Hematopoietic multipotent progenitor cell treated with erythropoietin and hydrocortisone succinate and interleukin-3 and kit ligand, for 6 days (in vitro differentiated cells): ENCODE measurements at places on chromosomes 7 and 10.
A peak's percentile ranks its signal among the peaks of the same experiment; 100 is the strongest.

GRCh38 chr10:110764793-110765512, 106.8 kb upstream of the PDCD4 start:
- no peak for DNase-seq

GRCh38 chr7:26179422-26179821, 21.1 kb downstream of the HNRNPA2B1 start:
- no peak for DNase-seq

DNA sequence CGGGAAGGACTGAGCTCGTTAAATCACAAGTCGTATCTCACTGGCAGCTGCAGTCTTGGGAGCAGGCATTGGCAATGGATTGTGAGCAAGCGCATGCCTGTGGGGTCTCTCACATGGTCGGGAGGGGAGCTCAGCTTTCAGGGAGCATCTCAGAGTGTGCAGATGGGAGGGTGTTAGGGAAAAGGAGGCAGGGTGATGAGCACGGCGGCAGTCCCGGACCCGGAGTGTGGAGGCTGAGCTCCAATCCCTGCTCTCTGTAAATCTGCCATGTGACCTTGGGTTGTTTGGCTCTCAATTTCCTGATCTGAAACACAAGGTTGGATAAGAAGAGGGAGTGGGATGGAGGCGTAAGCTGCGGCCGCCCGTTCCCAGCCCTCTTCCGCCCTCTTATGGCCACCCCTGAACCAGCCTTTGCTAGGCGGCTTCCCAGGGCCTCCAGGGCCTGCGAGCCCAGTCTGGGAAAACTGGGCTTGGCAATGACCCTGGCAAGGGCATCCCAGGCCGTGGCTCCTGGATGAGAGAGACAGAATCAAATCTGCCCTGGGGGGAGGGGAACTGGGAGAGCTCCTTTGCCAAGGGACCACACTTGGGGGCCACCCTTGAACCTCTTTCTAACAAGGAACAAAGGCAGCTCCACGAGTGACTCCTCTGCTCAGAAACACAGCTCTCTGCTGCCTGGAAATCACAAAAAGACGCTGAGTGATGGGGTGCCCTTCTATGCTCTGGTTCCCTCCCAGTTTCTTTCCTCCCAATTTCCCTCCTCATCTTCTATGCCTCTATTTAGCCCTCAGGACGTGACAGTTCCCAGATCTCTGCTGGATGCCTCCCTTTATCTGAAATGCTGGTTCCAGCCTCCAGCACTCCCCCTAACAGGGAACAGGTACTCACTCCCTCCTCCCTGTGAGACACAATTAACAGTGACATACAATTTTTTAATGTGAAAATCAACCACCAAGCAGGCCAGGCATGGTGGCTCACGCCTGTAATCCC, 41.7 kb upstream of the LOXL4 start:
- peak; percentile 67 for DNase-seq

DNA sequence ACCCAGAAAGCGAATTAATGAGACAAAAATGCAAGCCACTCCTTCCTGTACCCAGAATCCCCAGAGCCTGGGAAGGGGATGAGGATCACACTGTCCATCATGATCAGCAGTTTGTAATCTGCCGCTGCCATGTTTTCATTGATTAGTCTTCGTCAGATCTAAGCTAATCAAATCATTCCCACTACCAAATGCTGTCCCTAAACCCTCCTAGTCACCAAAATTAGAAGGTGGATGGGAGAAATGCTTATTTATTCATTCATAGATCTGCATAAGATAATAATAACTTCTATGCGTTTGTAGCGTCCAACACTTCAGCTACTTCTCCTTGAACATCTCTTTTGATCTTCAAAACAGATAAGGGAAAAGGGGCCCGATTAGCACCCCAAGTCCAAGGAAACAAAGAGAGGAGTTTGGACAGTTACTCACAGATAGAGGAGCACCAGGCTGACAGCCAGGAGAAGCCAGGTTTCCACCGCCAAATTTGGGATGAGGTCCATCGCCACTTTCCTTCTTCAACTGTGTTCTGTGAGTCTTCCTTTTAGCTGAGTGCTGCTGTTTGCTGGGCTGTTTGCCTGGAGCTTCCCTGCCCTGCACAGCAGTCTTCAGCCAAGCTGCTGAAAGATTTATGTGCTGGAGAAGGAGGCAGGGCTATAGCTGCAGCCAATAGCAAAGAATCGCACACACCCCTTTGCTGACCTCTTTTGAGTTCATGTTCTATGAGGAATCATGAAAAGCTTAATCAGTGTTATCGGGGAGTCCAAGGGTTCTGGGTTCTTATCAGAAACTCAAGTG, at the start of gene CYP3A5:
Gene CYP3A5, minus strand, starts transcription at position 597 of the 792 bp plus-strand sequence. Its CDS starts 100 bp downstream, at position 497.
- no peak for DNase-seq

DNA sequence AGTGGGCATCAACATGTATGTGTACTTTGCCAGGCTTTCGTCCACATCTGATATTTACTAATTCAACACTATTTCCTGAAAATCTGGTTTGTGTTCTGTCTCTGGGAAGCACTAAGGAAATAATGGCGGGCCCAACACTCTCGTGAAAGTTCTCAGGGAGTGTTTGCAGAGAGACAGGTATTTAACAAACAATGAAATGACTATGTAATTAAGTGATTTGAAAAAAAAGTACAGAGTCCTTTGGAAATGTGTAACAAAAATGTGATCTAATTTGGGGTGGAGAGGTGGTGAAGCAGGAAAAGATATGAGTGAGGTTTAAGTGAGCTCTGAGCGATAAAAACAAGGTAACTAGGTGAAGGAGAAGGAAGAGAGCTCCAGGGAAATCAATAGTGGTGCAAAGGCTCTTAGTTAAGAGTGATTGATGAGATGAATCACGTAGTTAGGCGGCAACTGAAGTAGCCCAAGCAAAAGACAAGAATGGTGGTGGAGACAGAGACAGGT, 95.3 kb upstream of the DNAJB12 start:
- DNase-seq, result no peak

- no peak for DNase-seq
Measured at GRCh38 chr7:84837405-84837804, 349.5 kb downstream of the SEMA3D start.
